Stimulated activated CD8-positive, alpha-beta memory T cell treated with anti-CD3 and anti-CD28 coated beads, Interleukin-4, amount 100 ng/mL, for 1 hour (primary cell): ENCODE measurements at places on chromosomes 3 and 15.

DNA sequence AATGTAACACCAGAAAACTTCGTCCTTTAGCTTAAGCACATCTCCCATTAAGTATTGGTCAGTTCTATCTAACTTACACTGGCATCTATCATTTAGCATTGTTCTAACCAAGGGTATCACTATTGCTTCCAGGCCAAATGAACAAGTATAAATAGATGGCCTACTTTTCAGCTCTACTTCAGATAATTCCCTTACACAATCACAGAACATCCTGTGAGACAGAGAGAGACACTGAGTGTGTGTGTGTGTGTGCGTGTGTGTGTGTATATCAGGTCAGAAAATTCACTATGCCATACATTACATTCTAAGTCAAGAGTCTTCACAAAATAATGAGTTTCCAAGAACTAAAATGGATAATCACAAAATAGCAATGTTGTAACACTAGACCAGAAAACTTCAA is 39.1 kb downstream of the SCAPER start:
- DNase-seq = no peak

- no peak for DNase-seq
Measured at GRCh38 chr3:112894258-112894657, 47.6 kb upstream of the CD200R1L start.

DNA sequence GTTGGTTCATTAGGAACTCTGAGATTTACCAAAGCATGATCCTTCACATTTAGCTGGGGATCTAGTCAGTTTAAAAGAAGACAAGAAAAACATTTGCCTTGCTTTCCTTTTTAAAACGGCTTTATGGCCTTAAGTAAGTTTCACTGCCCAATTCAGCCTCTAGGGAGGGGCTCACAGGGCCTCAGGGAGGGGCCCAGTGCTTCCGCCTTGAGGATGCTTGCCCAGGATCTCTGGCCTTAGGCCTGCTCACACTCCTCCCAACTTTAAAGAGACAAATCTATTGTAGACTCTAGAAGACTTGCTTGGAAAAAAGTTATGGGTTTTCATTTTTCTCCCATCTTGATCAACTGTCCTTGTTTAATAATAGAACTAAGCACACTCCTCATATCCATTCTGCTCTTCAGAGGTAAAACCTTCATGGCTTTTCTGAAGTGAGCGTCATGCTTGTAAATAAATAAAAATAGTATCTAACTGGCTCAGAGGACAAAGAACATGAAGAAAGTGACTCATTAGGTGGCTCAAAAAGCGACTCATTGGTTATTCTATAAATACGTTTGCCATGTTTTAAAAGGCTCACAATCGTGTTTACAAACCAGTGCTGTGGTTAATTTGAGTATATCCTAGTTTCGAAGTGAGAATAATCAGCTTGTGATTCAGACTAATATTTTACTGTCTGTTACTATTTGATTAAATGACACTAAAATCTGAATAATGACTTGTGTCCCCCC is 13.7 kb downstream of the PDHB start:
- DNase-seq = no peak

- DNase-seq = no peak
Measured at GRCh38 chr3:152583963-152584362, 251.0 kb upstream of the P2RY1 start.

- no peak for DNase-seq
Measured at GRCh38 chr3:69998759-69999139, 784 bp upstream of the SAMMSON start.

DNA sequence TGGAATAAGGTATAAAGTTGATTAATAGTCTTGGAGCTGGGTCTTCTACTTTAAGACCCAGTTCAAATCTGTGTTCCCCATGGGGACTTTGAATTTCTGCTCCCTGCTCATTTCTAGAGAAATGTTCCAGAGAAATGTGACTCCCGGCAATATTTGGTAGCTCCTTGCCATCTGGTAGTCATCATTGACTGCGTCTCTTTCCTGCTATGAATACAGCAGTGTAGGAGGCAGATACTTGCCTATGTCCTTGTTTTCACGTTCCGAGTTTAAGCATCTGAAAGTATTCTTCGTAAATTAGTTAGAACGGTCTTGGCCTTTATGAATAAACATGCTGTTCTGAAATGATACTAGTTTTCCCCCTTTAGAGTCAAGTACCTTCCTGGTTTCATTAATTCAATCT is 352.9 kb downstream of the PTPRG start:
- no peak for DNase-seq

- DNase-seq = no peak
Measured at GRCh38 chr3:63976161-63976871, 47.0 kb downstream of the PSMD6 start.

DNA sequence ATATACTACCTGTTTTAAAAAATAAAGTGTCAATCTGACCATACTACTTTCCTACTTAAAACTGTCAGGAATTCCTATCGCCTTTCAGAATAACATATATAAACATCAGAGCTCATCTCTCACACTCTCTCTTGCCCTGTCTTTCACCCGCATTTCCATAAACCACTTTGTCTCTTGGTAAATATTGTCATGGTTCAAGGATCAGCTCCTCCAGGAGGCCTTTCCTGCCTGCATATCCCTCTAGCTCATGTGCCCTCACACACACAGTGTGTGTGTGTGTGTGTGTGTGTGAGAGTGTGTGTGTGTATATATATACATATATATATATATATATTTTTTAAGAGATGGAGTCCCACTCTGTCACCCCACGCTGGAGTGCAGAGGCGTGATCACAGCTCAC is 6.7 kb downstream of the SUMF1 start:
- no peak for DNase-seq

- DNase-seq = no peak
Measured at GRCh38 chr15:52181938-52182780, 9.0 kb downstream of the GNB5 start.
